ENCODE measurements at places on chromosomes 5 and 9.

- no peak for DNase-seq
These were observed 41.2 kb downstream of the THBS4 start for GRCh38 chr5:80076131-80077050.

GRCh38 chr9:107309271-107309670 lies 26.2 kb downstream of the RAD23B start:
- no peak for DNase-seq

- no peak for DNase-seq
These were observed 99.7 kb downstream of the THBS4 start for GRCh38 chr5:80134876-80135275.

GRCh38 chr9:86766912-86767311 lies 180.4 kb downstream of the GAS1 start:
- no peak for DNase-seq

DNA sequence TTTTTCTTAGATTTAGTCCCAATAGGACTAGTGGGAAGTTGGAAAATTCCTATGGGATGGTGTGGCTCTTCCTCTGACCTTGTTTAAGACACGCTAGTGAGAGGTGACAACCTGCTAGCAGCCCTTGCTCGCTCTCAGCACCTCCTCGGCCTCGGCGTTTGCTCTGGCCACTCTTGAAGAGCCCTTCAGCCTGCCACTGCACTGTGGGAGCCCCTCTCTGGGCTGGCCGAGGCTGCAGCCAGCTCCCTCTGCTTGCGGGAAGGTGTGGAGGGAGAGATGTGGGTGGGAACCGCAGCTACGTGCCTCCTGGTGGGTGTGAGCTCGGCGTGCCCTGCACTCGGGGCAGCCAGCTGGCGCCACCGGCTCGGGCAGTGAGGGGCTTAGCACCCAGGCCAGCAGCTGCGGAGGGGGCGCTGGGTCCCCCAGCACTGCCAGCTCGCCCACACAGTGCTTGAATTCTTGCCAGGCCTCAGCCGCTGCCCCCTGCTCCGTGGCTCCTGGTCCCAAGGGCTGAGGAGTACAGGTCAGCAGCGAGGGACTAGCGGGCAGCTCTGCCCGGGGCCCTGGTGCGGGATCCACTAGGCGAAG lies 254.5 kb upstream of the ANKRD55 start:
- DNase-seq, result no peak

DNA sequence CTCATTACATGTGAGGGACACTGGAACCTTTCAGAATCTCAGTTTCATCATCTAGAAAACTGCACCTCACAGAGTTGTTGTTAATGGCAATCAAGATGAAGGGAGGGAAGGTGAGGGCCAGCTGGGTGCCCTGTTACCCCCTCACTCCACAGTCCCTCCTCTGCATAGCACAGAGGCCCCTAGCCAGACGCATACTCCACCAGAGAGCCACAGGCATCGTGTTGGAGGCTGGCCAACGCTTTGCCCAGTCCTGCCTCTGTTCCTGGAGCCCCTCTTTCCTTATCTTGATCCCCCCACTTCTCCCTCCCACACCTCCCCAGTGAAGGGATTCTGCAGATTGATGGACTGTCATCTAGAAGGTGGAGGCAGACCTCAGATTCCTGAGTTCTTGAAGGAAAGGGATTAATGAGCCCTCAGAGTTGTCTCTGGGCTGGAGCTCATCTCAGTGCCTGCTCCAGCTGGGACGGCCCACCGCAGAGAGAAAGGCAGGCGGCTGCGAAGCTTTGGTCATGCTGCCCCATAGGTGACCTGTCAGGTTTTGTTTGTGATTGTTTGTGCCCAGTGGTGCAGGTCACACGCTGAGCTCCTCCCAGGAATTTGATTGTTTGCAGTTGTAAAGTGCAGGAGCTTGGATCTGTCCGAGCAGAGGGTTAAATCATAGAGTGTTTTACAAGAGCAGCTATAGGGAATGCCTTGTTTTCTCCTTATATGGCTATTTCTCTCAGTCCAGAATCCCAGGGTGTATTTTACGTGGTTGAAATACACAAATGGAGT lies 487.3 kb downstream of the CCDC171 start:
- DNase-seq, result no peak

GRCh38 chr9:93467062-93467416 lies 13.7 kb upstream of the FAM120AOS start:
- DNase-seq, result no peak

DNA sequence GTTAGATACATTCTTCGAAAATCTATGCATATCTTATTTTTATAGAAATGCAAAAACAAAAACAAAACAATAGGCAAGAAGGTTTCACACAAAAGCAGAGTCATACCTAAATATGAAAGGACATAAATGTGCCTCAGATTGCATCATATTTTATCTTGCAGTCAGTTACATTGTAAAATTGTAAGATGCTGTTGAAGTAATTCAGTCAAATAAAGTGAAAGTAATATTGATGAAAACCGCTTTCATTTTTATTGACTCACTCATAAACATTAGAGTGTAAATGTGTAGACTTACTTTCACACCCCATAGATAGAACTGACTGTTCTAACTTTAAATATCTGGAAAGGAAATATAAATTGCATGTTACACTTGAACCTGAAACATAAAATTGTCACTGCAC lies 931.5 kb upstream of the NUDT12 start:
- DNase-seq, result no peak

- DNase-seq, result no peak
These were observed 428.8 kb downstream of the SH3GL2 start for GRCh38 chr9:18007621-18008020.

DNA sequence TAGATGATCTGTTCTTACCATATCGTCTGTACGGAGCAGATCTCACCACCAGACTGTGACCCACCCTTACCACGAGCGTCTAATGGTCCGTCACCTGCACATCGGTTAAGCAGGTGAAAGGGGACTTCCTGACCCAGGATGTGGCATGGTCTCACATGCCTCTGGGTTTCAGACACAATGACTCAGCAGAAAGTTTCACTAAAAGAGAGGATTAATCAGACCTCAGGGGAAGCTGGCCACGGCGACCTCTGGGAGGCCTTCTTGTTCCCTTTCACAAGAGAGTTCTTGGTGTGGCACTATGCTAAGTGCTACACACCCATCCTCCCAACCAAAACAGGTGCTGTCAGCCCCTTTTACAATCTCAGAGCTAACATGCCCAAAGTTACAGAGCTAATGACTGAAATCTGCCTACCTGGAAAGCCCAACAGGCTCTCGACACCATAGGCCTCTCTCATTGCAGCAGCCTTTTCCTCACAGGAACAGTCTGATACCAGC lies 41.6 kb downstream of the ADAMTS12 start:
- DNase-seq, result no peak

DNA sequence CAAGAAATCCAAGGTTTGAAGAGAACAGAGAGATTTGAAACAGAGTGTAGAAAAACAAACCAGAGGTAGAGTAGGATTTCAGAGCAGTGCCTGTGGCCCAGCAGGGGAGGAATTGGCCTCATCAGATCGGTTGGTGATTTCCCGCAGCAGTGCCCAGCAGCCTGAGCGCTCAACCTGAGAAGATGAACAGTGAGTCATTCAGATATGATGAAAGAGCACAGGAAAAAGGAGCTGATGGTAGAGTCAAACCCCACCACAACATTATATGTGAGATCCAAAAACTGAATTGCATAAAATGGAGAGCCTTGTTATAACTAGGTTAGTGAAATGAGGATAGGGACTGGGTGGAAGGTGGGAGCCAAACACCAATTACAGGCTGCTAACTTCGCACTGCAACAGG lies 248.9 kb downstream of the PIK3R1 start:
- no peak for DNase-seq

DNA sequence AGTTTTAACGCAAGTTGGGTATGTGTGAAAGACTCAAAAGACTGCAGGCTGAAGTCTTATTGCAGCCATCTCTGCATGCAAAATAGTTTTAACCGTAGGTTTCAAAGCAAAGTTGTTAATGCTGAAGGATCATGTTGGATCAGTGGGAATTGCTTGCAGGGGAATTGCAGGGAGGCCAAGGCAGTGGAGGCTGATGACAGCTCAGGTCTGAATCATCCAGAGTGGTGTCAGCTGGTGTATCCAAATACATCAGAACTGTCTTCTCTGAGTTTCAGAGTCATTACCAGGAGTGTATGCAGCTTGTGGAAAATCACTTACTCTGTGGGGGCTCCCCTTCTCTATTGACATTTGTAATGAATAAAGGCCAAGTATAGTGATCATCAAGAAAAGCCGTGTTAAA lies 435.7 kb downstream of the SH3GL2 start:
- DNase-seq, result peak; percentile 8

- no peak for DNase-seq
These were observed 111.7 kb upstream of the TMEM161B start for GRCh38 chr5:88380332-88380731.

DNA sequence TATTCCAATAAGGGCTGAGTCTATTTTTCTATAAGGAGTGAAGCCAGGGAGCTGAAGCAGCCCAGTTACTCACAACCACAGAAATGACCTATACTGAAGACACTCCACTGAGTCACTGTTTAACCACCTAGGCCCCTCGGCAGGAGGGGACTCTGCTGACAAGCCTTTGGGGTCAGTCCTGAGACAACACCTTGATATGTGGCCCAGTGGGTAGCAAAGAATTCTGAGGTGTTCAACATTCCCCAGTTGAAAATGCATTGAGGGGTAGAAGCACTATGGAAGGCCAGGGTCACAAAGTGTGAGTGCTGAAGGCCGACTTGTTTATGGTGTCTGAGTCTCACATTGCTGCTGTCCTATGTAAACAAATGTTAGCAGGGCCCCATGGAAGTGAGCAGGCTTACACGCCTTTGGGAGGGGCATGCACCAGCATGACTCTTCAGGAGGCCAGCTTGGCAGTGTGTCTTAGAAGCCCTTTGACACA lies 112.6 kb upstream of the NFIL3 start:
- no peak for DNase-seq

DNA sequence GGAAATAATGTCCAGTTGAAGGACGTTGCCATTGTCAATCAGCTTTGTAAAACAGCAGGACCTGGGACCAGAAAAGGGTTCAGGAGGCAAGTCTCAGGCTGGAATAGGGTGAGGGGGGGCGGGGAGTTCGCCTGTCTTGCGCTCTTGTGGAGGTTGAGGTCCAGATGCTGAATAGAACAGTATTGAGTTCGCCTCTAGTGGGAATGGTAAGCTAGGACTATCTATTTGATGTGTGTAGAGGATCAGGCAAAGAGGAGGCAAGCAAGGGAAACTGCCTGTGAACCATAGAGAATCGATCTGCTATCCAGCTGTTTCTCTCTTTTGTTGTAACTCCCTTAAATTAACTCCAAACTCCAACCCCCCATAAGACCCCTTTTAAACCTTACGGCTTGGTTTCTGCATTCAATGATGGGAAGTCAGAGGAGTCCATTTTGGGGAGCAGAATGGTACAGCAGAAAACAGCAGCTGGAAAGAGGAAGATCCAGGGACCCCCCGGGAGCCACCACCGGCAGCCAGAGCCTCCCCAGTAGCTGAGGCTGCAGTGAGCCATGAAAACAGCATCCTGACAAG lies 133.7 kb downstream of the SLC28A3 start:
- DNase-seq, result no peak

GRCh38 chr5:129803403-129803802 lies 55.5 kb downstream of the MINAR2 start:
- DNase-seq, result no peak

DNA sequence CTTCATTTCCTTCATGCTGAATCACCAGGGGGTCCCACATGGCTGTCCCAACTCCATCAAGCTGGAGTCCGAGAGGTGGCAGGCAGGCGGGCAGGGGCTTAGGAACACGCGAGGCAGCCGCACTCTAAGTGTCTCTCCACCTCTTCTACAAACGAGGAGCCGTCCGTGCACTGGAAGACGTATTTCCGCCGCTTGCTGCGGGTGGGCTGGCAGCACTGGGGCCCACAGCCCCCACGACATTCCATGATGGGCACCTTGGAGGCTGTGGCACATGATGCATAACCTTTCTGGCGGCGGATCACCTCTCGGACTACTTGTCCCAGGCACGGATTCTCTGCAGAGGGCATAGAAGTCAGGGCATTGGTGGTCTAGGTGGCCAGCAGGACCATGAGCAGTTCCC lies 87.2 kb upstream of the PANK3 start:
- no peak for DNase-seq

- DNase-seq, result no peak
These were observed 111.6 kb downstream of the SREK1 start for GRCh38 chr5:66255714-66256113.

- DNase-seq, result no peak
These were observed 124.9 kb upstream of the ANKRD55 start for GRCh38 chr5:56358046-56358445.

DNA sequence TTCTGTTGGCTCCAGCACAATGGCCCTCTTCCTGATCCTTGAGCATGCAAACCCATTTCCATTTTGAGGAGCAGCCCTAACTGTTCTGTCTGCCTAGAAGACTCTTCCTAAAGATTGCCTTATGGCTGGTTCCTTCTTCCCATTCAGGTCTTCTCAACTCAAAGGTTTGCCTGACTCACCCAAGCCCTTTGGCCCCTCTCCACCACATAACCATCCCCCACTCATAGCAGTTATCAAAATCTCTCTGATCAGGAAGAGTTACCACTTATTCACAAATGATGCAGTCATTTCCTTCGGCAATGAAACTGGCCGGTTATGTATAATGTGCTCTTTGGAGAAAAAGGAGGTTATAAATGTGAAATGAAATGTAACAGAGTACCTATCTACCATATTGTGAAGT lies 8.9 kb upstream of the POU4F3 start:
- no peak for DNase-seq

- DNase-seq, result no peak
These were observed 59.3 kb downstream of the SLC22A5 start for GRCh38 chr5:132428484-132429462.

GRCh38 chr5:82165740-82166530 lies 112.2 kb downstream of the RPS23 start:
- peak; percentile 85 for DNase-seq

DNA sequence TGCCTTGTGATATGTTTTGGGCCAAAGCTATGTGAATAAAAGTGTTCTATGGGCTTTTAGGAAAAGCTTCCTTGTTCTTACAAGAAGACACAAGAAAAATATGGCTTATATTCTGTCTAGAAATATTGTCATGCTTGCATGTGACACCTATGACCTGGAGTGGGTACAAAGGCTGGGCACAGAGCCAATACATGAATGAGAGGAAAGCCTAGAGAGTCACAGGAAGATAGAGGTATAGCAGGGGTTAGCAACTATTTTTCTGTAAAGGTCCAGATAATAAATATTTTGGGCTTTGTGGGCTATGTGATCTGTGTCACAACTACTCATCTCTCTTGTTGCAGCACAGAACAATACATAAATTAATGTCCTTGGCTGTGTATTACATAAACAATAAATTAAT lies 196.6 kb upstream of the CD180 start:
- no peak for DNase-seq

GRCh38 chr9:120726484-120726883 lies 12.2 kb upstream of the MEGF9 start:
- DNase-seq, result no peak

GRCh38 chr9:75333624-75334023 lies 245.3 kb downstream of the OSTF1 start:
- no peak for DNase-seq

- DNase-seq, result no peak
These were observed 929 bp downstream of the SH3PXD2B start for GRCh38 chr5:172453206-172453985.
